AG09309 (cell line): ENCODE measurements at places on chromosomes 12 and 14.
A peak's percentile ranks its signal among the peaks of the same experiment; 100 is the strongest.

GRCh38 chr12:91854725-91855124 is 290.9 kb downstream of the BTG1 start:
- DNase-seq = no peak

- peak; percentile 62 for DNase-seq
These were observed 12.1 kb downstream of the SLC7A8 start for GRCh38 chr14:23171222-23171975.

- no peak for DNase-seq
These were observed 32.2 kb downstream of the SYNE3 start for GRCh38 chr14:95484296-95484695.

GRCh38 chr14:104647467-104648043 is 41.9 kb upstream of the INF2 start:
- DNase-seq = no peak

DNA sequence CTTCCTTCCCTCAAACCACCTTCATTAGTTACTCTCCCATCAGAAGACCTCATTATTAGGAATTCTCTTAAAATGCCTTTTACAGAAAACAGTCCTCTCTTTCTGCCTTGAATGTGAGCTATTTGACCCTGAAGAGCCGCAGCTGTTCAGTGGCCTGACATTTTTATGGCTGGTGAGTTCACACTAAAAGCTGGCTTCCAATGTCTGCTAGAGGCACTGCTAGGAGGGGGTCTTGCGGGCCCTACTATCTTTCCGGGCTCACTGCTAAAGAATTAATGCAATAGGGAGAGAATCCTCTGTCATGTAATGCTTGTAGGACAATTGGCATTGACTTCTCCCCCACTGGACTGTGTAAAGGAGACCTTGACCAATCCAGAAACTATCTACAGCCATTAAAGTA is 87.7 kb downstream of the GPR135 start:
- DNase-seq = no peak
